ENCODE measurements at places on chromosomes 6 and 20. TPM values are rescaled to one million over a fixed set of nuclear protein-coding genes. Genes with fewer than 3 reads are reported as not detected.

The LAMP5 gene
- total RNA-seq = not detected

The PROCR gene
- 10.5 TPM for total RNA-seq

The SLC24A3 gene
- 1.4 TPM for total RNA-seq

The MMP24 gene
- 0.35 TPM for total RNA-seq

The PI16 gene
- total RNA-seq = 15.1 TPM

The STK4 gene
- total RNA-seq = 10.3 TPM

The TNNC2 gene
- total RNA-seq = not detected

The PPP1R14C gene
- total RNA-seq = 129 TPM

The POLR1H gene
- total RNA-seq = 13.1 TPM

The PAK5 gene
- not detected for total RNA-seq

The PSMB9 gene
- total RNA-seq = 13.4 TPM

The TINAG gene
- not detected for total RNA-seq

The EYS gene
- total RNA-seq = not detected

The SYCP2L gene
- total RNA-seq = 0.92 TPM

The IPCEF1 gene
- total RNA-seq = 2.0 TPM

The KCNQ2 gene
- 1.8 TPM for total RNA-seq
